IMR-90 (cell line): ENCODE measurements at places on chromosomes 2 and 18. TPM values are rescaled to one million over a fixed set of nuclear protein-coding genes. Genes with fewer than 3 reads are reported as not detected.

GBX2 gene
- polyA plus RNA-seq = 0.10 TPM in 1 of 2 replicates, not detected in the other

UGT1A10 gene
- not detected in 2 replicates for polyA plus RNA-seq

ELOA2 gene
- not detected in 2 replicates for polyA plus RNA-seq

DUSP19 gene
- polyA plus RNA-seq = 0.46 and 0.86 TPM in 2 replicates

DSG2 gene
- polyA plus RNA-seq = 1.4 and 1.8 TPM in 2 replicates

SERPINB3 gene
- not detected in 2 replicates for polyA plus RNA-seq

FZD7 gene
- 87.9 and 90.9 TPM in 2 replicates for polyA plus RNA-seq

G6PC2 gene
- not detected in 2 replicates for polyA plus RNA-seq

CEP76 gene
- polyA plus RNA-seq = 4.8 and 5.1 TPM in 2 replicates

SLC8A1 gene
- 6.6 and 7.7 TPM in 2 replicates for polyA plus RNA-seq

TMEM169 gene
- polyA plus RNA-seq = 0.15 and 0.17 TPM in 2 replicates

FLACC1 gene
- polyA plus RNA-seq = 0.11 and 0.32 TPM in 2 replicates

NOL4 gene
- polyA plus RNA-seq = not detected in 2 replicates

GRCh38 chr18:5451871-5452270 is 91.9 kb downstream of the EPB41L3 start:
- DNase-seq = no peak

- DNase-seq = peak; percentile 78
These were observed 25.1 kb downstream of the COLEC12 start for GRCh38 chr18:475202-476031.

DNA sequence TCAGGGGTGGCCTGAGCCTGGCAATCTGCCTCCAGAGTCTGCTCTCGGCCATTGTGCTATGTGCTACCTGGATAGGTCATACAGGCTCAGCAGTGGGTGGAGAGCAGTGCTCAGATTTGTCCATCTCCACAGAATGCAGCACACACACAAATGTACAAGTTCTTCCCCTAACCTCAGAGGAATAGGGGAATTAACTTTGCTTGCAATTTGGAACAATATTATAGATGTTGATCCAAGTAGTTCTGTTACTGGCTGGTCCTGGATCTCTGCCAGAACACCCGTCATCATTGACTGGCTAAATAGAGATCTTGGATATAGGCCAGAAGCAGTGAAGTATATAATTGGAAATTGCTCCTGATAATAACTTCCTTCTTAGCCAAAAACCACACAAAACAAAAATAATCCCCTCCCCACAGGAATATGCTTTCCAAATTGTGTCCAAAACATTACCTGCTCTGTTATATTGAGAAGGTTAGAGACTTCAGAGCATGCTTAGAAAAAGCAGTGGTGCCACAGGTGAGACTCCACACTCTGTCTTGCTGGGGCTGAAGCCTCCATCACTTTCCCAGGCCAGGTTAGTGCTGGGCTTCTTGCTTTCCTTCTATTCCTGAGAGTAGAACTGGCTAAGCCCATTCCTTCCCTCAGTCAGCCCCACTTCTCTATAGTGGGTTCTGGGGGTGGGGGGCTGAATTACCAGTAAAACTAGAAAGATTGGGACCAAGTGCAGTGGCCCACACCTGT is 38.8 kb downstream of the NCAPH start:
- peak; percentile 39 for DNase-seq

- no peak for DNase-seq
These were observed 165.5 kb downstream of the SH3RF3 start for GRCh38 chr2:109294523-109294922.

DNA sequence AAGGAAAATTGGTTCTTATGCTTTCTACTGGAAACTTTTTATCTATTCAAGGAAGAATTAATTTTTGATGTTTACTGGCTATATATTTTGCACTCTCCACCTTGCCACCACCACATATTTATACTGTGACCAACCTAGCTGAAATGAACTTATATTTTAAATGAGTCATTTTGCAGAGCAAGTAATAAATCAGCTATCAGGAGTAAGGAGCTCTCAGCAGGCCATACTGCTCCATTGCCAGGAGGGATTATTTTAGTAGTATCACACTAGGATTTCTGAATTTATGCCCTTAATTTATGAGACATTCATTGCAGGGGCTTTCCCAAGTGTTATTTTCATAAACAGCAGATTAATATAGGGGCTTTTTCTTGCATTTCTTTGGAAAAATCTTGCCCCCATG is 125.8 kb upstream of the CYP1B1 start:
- peak; percentile 39 for DNase-seq

- no peak for DNase-seq
These were observed 29.6 kb downstream of the PTCD3 start for GRCh38 chr2:86135653-86136052.

DNA sequence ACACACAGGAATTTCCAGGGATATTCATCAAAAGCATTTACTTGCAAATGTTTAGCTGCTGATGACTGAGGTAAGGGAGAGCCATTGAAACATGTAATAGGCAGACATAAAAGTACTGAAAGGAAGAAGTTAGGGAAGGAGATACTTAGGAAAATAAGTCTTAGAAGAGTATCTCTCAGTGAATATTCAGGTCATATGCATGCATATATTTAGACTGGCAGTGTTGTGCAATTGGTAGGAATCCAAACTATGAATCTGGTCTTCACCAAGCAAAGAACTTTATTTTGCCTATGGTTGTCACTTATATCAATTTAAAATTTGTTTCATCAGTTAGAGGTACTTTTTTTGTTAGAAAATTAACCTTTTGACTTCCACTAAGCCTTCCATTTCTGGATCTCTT is 1490.7 kb downstream of the SUCLG1 start:
- no peak for DNase-seq

DNA sequence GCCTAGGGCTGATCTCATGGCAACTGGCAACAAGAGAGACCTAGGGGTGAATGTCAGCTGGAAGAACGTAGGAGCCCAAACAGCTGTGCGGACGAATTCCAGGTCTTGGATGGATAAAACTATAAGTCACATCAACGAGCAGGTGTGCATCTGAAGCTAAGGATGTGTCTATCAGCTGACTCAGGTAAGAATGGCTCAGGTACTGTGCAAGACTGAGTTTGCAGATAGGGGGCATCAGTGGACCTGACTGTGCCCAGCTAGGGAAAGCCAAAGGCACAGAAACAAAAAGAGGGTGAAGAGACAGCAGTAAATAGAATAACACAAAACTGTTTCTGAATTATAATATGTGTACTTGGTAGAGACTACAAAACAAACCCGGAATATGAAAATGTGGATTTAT is 357.3 kb downstream of the ZEB2 start:
- no peak for DNase-seq

DNA sequence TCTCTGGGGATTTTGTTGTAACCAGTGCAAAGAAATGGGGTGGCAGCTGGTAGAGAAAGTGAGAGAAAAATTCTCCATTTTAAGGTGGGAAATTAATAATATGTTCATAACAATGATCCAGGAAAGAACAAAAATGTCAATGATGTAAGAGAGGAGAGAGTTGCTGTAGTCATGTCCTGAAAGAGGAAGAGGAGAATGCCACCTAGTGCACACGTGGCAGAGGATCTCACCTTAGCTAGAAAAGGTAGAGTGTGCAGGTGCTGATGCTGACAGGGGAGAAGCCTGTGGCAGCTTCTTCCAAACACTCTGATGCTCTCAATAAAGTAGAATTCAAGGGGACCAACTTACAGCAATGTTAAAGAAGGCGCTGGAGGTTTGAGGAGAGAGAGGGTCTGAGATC is 282.9 kb upstream of the PKDCC start:
- no peak for DNase-seq

- no peak for DNase-seq
These were observed 1011.7 kb upstream of the GYPC start for GRCh38 chr2:125644257-125644656.

GRCh38 chr18:48827291-48828193 is 123.2 kb downstream of the SMAD7 start:
- peak; percentile 73 for DNase-seq

GRCh38 chr2:20541651-20542050 is 94.8 kb downstream of the RHOB start:
- DNase-seq = no peak

GRCh38 chr2:6679471-6679870 is 186.2 kb downstream of the CMPK2 start:
- no peak for DNase-seq

DNA sequence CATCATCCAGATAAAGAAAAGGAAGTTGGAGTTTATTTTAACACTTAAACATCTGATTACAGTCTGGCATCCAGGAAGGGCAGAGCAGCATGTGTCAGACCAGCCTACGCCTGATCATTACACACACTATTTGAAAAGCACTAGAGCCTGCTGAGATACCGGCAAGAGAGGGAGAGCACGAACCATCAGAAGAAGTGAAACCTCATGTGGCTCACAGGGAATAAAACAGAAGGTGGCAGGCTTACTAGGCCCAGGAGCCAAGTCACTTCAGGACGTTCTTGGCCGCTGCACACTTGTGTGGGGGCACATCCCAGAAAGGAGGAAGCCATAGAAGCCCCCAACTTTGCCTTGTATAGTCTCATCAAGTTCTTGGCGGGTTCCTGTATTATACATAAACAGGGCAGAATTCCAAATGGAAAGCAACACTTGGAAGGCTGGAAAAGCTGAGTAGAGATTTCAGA is 105.5 kb downstream of the UGGT1 start:
- peak; percentile 81 for DNase-seq

DNA sequence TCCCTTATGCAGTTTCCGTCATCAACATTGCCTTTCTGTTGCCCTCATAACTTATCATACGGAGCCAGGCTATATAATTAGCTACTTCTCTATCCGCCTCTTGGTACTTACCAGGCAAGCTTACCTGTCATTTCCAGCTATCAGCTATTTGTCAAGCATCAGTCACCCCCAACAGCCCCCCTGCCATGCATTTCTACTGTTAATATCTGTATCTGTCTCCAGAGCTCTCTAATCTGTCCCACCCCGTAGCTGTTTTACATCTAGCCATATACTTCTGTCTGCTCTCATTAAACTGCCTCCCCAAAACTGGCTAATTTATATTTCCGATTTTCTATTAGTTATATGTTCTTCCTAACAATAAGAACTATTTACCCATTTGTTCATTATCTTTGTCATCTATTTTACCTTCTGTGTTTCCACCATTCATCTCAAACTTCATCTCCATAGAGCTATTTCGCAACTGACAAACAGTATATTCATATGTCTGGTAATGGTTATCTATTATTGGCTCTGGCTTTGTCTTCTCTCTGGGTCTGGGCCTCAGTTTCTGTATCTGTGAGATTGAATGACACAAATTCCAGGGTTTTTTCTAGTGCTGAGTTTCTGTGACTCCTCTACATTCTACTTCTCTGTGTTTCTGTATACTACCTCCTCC is 9.6 kb downstream of the EMX1 start:
- no peak for DNase-seq

- peak; percentile 49 for DNase-seq
These were observed 144.9 kb downstream of the TGIF1 start for GRCh38 chr18:3594760-3595368.

DNA sequence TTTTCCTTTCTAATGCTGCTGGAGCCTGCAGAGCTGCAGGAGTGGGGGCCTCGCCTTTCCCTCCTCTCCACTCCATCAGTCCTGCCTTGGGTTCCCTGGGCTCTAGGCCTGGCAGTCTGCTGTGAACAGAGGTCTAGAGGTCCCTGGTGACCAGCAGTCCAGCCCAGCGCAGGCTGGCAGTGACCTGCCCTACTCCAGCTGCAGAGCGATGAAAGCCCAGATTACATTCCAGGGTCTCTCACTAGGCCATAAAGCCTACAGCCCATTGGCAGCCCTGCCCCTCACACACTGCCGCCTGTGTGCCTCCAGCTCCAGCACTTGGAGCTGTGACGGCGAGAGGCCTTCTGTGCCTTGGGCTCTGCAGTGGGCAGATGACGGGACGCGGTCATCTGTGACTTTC is 14.8 kb upstream of the MAL start:
- no peak for DNase-seq

- peak; percentile 80 for DNase-seq
These were observed 86.0 kb downstream of the CDC42EP3 start for GRCh38 chr2:37585295-37585908.

GRCh38 chr2:161133366-161133765 is 26.9 kb upstream of the TANK start:
- DNase-seq = no peak

GRCh38 chr2:53535234-53535840 is 232.3 kb upstream of the CHAC2 start:
- no peak for DNase-seq

- peak; percentile 69 for DNase-seq
These were observed 455 bp upstream of the TLK1 start for GRCh38 chr2:171160956-171161740.

GRCh38 chr18:24015639-24016631 is 1.4 kb downstream of the TTC39C start:
- DNase-seq = no peak

DNA sequence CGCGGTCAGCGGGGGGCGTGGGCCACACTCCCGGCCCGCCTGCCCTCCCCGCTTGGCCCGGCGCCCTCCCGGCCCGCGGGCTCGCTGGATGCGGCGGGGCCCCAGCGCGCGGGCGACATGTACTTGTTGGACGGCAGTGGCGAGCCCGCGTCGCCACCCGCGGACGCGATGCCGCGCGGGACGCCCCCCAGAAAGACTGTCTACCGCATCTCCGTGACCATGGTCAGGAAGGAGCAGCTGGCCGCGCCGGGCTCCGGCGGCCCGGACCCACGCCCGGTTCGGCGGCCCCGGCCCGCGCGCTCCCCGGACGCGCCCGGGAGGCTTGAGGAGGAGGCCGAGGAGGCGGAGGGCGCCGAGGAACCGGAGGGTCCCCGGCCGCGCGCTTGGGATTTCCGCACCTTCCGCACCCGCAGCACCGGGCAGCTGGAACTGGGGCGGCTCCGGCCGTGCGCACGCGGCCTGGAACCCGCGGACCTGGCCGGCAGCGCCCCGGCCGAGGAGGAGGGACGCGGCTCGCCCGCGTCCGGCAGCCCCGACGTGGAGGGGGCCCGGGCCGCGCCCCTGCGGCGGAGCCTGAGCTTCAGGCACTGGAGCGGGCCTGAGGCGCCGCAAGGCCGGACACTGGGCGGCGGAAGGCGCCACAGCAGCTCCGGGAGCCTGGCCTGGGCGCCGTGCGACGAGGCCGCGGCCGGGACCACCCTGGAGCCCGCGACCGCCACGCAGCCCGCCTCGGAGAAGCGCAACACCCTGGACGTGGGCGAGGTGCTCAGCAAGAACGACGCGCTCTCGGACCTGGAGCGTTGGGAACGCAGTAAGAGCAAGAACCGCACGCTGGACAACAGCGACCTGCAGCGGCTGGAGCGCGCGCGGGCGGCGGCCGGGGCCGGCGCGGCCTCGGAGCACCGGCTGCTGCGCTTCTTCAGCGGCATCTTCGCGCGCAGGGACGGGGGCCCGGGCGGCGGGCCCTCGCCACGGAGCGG is 176.4 kb downstream of the AGAP1 start:
- DNase-seq = peak; percentile 81

- no peak for DNase-seq
These were observed 238.4 kb upstream of the HS6ST1 start for GRCh38 chr2:128557069-128557468.

GRCh38 chr2:61017003-61017555 is 441 bp upstream of the PEX13 start:
- DNase-seq = peak; percentile 71

- no peak for DNase-seq
These were observed 927.0 kb upstream of the CRIM1 start for GRCh38 chr2:35428548-35428947.

GRCh38 chr2:159094173-159094737 is 125.8 kb downstream of the TANC1 start:
- DNase-seq = peak; percentile 68

- no peak for DNase-seq
These were observed 126.6 kb upstream of the SLC1A4 start for GRCh38 chr2:64862623-64863022.
